ENCODE measurements at places on chromosomes 12 and 14. TPM values are rescaled to one million over a fixed set of nuclear protein-coding genes. Genes with fewer than 3 reads are reported as not detected.

Gene LRIG3
- 69.8 TPM for total RNA-seq

DNA sequence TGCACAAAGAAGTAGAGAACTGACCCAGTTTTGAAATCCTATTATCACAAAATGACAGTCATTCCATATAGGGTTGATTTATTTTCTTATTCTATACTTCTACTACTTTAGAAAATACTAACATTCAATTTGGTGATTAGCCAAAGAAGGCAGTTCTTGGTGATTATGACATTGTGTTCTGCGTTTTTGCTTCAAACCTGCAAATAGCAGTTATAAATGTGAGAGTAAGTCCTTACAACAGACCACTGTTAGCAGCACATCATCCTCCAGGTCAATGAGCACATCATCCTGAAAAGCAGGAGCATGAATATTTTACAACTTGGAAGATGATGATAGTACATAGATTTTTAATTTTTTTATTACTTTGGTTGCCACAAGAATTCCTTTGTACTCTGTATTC lies 53.1 kb downstream of the LIN7A start:
- DNase-seq: no peak

Gene CYP46A1
- total RNA-seq: under 0.01 TPM

DNA sequence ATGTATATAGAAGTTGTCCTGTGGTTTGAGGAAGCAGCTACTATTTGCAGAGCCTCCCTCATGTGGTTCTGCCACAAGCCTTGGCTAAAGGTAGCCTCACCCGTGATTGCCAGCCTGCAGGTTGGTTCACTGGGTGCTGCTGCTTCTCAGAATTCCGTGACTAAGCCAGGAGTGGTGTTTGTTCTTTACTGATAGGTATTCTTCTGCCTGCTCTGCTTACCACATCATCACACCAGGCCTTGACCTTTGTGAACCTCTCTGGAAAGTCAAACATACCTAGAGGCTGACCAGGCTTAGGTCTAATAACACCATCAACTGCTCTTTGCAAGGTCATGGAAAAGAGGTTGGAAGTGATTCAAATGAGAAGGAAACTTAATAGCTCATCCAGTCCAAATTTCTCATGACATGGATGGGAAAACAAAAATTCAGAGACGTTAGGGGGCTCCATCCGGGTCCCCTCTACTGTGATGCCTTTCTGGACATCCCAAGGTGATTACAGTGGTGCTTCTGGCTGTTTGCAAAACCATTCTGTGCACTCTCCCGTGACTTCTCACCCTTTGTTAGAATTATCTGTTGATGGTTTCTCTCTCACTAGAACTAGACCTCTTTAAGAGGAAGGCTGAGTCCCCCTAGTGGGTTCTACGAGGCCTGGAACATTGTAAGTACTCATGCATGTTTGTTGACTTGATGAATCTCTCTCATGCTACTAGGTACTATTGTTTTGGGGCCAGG lies 8.5 kb upstream of the SOCS2 start:
- DNase-seq: no peak

Gene ARL6IP4
- 214 TPM for total RNA-seq

Gene HHIPL1
- 2.2 TPM for total RNA-seq

DNA sequence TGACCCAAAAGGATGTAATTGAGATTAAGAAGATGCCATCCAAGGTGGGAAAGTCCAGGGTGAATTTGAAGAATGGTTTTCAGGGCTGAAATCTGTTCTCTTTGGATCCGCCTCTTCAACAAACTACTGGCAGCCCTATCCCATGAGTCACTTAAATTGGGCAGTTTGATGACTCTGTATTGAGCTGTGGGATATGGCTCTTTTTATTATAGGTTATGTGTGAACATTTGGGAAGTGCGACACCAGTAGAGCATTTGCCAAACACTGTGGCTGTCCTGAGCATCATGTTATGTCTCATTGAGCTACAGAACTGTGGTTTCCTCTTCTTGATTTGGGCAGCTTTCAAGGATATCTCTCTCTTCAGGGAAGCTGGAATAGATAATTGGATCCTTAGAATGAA lies 22.3 kb downstream of the IFT43 start:
- DNase-seq: no peak

DNA sequence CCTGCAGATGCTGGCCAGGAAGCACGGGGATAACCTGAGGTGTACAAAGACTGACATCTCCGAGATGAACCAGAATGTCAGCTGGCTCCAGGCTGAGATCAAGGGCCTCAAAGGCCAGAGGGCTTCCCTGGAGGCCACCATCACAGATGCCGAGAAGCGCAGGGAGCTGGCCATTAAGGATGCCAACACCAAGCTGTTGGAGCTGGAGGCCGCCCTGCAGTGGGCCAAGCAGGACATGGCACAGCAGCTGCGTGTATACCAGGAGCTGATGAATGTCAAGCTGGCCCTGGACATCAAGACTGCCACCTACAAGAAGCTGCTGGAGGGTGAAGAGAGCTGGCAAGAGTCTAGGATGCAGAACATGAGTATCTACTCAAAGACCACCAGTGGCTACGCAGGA lies 380.0 kb upstream of the USP15 start:
- DNase-seq: no peak

Gene GLIPR1L1
- not detected for total RNA-seq

DNA sequence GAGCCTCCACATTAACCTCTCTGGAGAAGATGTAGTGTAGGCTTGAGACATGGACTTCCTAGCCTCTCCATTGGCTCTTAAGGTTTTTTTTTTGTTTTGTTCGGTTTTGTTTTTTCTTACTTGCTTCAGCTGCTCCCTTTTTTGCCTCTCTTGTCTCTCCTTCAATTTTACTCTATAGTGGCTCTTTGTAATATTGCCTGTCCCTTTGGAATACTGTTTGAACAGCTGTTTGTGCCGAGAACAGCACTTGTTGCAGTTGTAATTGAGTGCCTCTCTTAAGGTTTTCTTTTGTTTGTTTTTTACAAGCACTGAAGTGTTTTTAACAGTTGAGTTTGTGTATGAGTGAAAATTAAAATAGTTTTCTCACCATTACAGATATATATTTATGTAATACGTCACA lies 567.7 kb downstream of the LRFN5 start:
- no peak for DNase-seq

- DNase-seq: no peak
Observed at GRCh38 chr14:102392506-102392905, 29.8 kb downstream of the TECPR2 start.

GRCh38 chr12:11763760-11764520 lies 114.5 kb downstream of the ETV6 start:
- no peak for DNase-seq

DNA sequence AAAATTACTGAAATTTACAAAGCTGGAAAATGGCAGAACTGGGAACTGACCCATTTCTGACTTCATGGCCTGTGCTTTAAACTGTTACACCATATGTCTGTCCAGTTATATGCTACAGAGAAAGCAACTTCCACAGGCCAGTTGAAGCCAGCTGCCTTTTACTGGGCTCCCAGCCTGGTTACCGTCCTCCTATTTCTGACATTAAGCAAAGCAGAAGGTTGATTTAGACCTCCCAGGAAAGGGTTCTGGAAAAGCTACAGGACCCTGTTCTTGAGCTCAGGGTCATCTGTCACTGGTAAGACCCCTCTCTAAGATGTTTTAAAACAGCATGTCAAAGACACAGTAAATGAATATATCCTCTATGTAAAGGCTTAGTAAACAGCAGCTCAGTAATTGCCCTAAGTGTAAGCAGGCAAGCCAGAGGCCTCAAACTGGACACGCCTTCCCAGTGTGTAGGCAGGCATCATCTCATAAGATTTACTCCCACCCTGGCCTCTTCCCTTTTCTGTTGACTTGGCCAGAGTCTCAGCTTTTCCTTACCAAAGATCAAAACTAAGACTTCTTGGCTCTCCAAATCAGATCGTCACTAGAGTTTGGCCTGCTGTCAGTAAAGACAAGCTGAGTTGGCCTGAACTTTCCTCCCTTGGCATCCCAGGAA lies 55.4 kb upstream of the RNU6-8 start:
- no peak for DNase-seq

- DNase-seq: no peak
Observed at GRCh38 chr14:80059041-80059440, 152.3 kb downstream of the DIO2 start.

DNA sequence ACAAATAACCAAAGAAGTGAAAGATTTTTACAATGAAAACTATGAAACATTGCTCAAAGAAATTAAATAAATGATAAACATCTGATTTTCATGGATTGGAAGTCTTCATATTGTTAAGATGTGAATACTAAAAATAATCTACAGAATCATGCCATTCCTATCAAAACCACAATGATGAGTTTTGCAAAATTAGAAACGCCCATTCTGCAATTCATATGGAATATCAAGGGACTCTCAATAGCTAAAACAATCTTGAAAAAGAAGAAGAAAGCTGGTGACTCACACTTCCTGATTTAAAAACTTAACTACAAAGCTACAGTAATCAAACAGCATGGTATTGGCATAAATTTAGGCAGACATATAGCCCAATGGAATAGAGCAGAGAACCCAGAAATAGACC lies 40.2 kb upstream of the CCT2 start:
- no peak for DNase-seq

DNA sequence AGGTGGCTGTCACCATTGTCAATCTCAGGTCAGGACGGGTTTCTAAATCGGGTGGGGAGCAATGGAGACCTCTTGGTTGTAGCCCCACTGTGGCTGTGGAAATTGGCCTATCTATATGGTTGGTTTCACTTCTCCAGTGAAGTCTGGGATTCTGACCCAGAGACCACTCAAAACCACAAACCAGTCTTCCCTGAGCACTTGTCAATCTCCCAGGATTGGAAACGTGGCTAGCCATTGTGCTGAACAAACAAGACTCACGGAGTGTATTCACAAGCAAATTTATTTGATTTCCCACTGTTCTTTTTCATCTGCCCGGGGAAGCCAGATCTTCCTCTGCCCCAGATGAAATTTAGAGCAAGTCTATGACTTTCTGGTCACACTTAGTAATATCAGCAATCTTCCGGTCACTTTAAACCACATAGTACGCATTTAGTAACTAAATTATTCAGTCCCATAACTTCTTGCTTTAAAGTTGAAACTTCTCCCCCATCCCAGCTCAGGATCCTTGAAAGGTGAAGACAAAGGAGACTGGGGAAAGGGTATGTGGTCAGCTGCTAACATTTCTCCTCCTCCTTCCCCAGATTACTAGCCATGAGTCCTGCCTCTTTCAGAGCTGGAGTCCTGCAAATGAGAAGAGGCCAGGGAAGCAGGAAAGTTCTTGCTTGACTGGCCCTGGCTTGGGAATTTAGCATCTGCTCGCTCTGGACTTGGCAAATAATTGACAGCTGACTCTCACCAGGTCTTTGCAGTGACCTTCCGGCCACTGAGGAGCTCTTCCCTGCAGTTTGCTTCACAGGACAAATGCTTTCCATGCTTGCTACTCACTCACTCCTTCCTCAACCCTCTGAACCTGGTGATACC lies 123.2 kb upstream of the MAX start:
- DNase-seq: no peak

GRCh38 chr14:99819514-99819913 lies 26.3 kb downstream of the EML1 start:
- no peak for DNase-seq

GRCh38 chr14:71361336-71361735 lies 454.1 kb downstream of the PCNX1 start:
- DNase-seq: no peak

Gene FOXA1
- total RNA-seq: 0.07 TPM

DNA sequence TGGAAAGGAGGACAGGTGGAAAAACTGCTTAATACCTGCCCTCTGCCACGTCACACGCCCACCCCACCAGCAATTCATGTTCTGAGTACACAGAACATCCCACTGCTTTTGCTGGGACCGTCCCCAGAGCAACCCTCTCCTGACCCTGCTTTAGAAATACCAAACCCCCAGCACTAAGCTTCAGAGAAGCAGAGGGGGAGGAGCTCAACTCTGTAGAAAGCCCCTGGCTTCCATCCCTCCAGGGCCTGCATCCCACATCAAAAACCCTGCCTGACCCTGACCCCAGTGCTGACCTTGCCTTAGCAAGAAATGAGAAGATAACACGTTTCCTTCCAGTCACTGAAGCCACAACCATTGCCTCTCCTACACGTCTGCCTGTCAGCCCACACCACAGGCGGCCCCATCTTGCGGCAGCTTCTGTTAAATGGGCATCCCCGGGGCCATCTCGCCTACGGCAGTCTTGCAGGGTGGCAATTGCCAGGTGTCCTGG lies 19.7 kb downstream of the VDR start:
- no peak for DNase-seq

GRCh38 chr14:50398189-50398580 lies 1.5 kb upstream of the CDKL1 start:
- no peak for DNase-seq

- no peak for DNase-seq
Observed at GRCh38 chr12:68374307-68374982, 42.3 kb upstream of the MDM1 start.

DNA sequence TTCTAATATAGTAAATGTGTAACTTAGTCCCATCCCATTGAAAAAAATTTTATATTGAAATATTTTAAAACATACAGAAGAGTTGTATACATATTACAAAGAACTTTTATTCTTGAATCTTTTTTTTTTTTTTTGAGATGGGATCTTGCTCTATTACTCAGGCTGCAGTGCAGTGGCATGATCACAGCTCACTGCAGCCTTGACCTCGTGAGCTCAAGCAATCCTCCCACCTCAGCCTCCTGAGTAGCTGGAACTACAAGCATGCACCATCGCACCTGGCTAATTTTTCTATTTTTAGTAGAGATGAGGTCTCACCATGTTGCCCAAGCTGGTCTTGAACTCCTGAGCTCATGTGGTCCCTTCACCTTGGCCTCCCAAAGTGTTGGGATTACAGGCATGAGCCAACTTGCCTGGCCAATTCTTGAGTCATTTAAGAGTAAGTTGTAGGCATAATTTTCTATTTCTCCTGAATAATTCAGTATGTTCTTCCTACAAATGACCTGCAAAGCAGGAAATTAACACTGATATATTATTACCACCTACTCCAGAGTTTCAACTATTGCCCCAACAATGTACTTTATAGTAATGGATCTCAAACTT lies 153.0 kb upstream of the BMP4 start:
- no peak for DNase-seq

Gene GPD1
- not detected for total RNA-seq

Gene FBXW8
- total RNA-seq: 6.1 TPM

DNA sequence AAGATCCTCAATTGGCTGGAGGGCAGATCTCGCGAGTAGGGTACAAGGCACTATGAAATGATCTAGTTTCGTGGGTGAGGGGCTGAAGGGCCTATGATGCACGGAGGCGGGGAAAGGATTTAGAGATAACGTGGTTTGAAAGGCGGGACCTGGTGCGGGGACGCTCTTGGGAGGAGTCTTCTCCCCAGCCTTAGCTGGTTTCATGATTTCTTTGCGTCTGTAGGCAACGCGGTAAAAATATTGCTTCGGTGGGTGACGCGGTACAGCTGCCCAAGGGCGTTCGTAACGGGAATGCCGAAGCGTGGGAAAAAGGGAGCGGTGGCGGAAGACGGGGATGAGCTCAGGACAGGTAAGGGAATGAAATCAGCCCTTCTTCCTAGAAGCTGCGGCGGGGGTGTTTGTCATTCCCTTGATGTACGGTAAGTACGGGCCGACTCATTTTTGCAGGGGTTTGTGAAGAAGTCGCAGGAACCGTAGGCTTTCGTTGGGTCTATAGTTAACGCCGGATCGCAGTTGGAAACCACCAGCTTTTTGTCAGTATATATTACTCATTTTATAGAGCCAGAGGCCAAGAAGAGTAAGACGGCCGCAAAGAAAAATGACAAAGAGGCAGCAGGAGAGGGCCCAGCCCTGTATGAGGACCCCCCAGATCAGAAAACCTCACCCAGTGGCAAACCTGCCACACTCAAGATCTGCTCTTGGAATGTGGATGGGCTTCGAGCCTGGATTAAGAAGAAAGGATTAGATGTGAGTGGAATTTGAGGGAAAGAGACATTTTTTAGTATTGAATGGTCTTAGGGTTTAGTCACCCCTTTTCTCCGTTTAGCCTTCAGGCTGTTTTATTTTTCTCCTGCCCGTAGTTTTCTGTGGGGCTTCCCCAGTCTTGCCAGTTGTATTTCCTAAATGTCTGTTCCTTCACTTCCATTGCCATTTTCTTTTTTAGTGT lies 602 bp downstream of the APEX1 start:
- DNase-seq: peak; percentile 66

All from pulmonary artery endothelial cell (primary cell).